AG08396 (cell line): ENCODE measurements at places on chromosomes 5 and 9.

DNA sequence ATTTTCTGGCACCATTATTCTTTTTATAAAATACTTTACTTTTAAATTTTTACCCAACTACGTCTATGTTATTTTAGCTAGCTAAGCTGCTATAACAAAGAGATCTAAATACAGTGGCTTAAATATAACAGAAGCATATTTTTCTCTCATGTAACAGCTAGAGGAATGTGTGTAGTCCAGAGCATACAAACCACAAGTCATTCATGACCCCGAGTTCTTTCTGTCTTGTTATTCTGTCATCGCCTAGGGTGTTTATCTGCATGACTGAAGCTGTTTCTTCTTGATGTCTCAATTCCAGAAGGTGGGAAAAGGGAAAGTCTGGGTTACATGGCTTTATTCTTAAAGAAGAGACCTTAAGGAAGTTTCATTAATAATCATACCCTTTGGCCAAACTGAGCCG is 136.9 kb upstream of the RFX3 start:
- DNase-seq: peak; percentile 26

DNA sequence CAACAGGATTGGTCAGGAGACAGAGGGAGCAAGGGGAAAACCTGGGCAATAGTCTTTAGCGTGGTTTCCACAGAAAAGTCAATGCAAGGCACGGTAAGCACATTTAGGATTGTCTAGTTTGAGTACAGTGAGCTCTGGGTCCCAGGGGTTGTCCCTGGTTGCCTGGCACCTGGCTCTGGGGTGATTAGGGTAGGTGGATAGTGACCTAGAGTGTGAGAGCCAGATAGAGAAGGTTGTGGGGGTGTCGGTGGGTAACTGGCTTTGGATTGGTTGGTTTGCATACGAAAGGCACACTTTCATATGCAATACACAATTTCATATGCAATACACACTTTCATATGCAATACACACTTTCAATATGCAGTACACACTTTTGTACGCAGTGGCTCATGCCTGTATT is 20.1 kb upstream of the GOLM1 start:
- DNase-seq: no peak

DNA sequence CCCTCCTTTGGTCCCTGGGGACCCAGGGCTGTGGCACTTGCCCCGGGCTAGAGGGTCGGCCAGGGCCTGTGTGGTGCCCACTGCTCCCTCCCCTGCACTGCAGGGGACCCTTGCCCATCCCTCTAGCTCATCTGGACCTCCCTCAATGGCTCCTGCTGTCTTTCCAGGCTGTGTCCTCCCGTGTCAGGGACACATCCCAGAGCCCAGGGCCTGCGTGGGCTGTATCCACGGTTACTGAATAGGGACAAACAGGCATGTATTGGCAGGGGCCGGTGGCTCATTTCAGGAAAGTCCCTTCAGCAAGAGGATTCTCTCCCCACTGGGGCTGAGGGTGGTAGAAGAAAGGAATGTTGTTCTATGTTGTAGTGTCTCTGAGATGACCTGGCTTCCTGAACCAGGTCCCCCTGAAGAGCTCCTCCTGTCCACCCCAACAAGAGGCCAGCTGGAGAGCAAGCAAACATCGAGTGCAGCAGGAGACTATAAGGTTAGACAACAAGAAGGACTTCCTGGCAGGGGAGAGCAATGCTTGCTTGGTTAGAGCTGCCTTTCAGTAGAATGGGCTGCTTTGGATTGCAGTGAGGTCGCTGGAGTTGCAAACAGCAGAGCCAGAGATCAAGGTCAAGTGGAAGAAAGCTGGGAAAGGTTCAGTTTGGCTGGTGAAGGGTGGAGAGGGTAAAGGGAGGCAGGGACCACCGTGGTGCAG is 1.0 kb upstream of the CRB2 start:
- no peak for DNase-seq

- no peak for DNase-seq
Measured at GRCh38 chr5:65771266-65771665, 49.3 kb downstream of the NLN start.

GRCh38 chr5:78007233-78007632 is 231.1 kb upstream of the TBCA start:
- no peak for DNase-seq

- no peak for DNase-seq
Measured at GRCh38 chr9:135100241-135100681, 12.8 kb downstream of the OLFM1 start.

- no peak for DNase-seq
Measured at GRCh38 chr9:22342491-22343217, 104.0 kb upstream of the DMRTA1 start.

DNA sequence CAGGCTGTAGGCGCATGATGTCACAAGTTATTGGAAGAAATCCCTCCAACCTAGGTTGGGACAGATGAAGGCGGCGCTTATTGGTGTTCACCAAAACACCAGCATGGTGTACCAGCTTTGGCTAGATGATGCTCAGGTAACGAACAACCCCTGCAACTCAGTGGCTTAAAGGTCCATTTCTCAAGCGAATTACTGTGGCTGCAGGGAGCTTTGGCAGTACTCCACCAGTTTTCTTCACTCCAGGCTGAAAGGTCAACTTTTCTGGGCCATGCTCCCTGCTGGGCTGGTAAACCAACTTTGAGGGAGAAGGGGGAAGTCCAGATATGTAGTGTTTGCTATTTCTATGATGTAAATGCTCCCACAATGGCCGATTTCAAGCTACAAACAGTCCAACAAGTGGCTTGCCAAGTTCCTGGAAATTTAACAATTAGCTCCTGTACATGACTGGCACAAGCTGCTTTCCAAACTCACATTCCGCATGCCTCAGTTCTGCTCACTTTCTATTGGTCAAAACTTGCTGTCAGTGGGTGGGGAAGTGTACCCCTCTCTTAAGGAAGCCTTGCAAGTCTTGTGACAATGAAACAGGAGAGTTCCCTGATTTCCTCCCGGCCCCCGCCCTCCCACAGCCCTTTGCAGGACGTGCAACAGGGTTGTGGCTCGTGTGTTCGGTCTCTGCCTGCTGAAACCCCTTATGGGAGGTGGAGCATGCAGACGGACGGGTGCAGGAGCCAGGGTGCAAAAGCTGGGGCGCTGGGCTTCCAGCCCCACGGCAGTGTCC is 588 bp upstream of the ZBED3 start:
- no peak for DNase-seq
